Activated T-cell treated with anti-CD3 and anti-CD28 coated beads, Interleukin-2, amount 50 U/mL, for 4 hours (primary cell): ENCODE measurements at places on chromosomes 1 and 21. TPM values are rescaled to one million over a fixed set of nuclear protein-coding genes. Genes with fewer than 3 reads are reported as not detected.

The PLA2G4A gene
- 0.35 TPM for total RNA-seq

The FAM177B gene
- not detected for total RNA-seq

The DNAI4 gene
- total RNA-seq = 2.6 TPM

The TLCD4 gene
- 0.03 TPM for total RNA-seq

The DIO1 gene
- not detected for total RNA-seq

The CLCA2 gene
- total RNA-seq = not detected

The PTGS2 gene
- total RNA-seq = 1.2 TPM

The MARK1 gene
- total RNA-seq = 0.05 TPM

The TLR5 gene
- 0.05 TPM for total RNA-seq

The SPRR1A gene
- not detected for total RNA-seq

- no peak for DNase-seq
Measured at GRCh38 chr1:61757950-61758349, 15.7 kb downstream of the PATJ start.

GRCh38 chr1:230381585-230381984, 44.5 kb downstream of the PGBD5 start:
- DNase-seq = no peak

- DNase-seq = no peak
Measured at GRCh38 chr21:40139636-40140035, 272.4 kb downstream of the PCP4 start.

DNA sequence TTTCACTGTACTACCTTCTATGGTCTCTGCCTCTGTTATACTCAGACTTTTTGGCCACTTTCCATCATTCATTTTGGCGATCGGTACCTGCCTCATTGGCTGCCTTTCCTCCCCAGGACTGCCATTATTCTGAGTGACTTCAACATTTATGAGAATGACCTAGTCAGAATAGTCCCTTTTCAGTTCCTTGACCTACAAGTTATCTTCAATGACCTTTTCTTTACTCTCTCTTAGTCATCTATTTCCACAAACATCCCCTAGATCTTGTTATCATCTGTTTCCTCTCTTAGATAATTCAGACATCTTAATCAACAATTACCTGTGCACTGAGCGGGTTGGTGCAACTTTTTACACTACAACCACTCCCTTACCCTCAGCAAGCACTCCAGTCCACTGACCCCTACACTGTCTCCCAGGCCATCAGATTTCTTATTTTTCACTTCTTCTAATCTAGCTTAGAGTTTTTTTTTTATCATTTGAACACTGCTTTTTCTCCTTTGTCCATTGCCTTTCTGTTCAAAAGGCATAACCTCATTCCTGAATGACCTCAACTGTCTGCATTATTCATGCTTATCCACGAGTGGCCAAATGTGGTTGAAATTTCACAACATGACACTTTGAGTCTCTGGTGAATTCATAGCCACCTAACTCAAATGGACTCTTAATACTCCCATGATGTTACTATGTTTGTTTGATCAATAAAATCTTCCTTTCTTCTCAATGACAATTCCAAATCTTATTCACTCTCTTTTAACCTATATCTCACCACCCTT, 112.7 kb downstream of the HMCN1 start:
- no peak for DNase-seq

- DNase-seq = no peak
Measured at GRCh38 chr1:232586679-232587078, 43.3 kb downstream of the SIPA1L2 start.

DNA sequence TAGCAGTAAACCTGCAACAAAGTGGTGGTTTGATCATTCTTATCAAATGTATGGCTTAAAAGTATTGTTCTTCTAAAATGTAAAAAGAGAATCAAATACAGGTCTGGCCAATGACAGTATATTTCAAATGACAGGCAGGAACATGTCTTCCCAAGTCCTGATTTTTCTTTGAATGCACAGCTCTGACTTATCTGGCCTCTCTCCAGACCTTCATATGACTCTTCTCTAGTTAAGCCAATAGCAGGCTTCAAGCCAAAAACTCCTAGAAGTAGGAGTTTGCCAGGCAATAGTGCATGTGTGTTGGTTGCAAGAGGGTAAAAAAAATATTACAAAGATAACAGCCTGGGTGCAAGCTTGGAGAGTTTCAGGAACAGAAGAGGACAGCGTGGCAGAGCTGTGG, 345.5 kb downstream of the SMYD3 start:
- no peak for DNase-seq

GRCh38 chr21:32813265-32813903, 41.8 kb upstream of the PAXBP1 start:
- no peak for DNase-seq

- DNase-seq = no peak
Measured at GRCh38 chr1:147539122-147539575, 2.2 kb upstream of the BCL9 start.

- DNase-seq = no peak
Measured at GRCh38 chr1:244157731-244158438, 106.8 kb downstream of the ZBTB18 start.

- no peak for DNase-seq
Measured at GRCh38 chr1:240967070-240967724, 355.2 kb upstream of the GREM2 start.

DNA sequence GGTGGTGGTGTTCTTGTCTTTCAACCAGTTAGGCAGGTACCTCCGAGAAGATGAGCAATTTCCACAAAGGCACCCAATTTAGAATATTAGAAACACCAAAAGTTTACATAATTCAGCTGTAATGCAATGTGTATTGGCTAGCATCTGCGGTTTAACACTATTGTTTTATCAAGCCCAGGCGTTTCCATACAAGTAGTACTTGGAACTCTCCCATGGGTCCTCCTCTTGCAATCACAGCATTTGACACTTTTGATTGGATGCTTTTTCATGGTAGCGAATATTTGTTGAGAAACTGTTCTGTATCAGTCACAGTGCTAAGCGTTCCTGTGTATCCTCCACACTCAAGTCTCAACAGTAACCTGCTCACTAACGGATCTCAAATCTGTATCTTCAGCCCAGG, 20.1 kb upstream of the MAP1LC3C start:
- DNase-seq = no peak

DNA sequence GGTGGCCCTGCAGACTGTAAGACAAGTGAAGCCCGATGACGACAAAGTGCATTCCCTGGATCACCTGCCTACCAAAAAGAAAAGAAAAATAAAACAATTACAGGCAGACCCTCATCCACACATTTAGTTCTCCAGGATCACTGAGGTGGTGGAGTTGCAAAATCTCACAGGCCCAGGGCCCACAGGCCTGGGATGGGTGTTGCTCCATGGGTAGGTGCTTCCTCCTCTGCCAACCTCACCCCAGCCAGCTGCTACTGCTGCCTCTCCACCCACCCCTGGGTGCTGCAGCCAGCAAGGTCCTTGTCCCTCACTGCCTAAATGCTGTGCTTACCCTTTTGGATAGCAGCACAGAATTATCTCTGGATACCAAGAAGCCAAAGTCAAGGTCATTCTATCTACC, 146.4 kb upstream of the GALNT2 start:
- DNase-seq = no peak

DNA sequence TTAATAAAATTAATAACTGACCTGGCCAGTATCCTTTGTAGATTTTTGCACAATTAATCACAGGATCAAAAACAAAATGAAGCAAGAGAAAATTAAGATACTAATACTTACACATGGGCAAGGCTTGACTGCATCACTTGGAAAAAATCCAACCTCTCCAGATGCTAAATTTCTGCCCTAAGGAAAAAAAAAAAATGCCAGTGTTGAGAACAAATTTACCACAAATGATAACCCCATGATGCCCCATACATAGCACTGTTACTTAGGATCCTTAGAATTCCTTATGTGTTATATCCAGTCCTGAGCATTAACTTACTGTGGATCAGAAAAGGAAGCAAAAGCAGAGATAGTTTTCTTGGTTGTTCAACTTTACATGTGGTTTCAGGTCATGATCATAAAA, 347.5 kb downstream of the VAV3 start:
- no peak for DNase-seq

DNA sequence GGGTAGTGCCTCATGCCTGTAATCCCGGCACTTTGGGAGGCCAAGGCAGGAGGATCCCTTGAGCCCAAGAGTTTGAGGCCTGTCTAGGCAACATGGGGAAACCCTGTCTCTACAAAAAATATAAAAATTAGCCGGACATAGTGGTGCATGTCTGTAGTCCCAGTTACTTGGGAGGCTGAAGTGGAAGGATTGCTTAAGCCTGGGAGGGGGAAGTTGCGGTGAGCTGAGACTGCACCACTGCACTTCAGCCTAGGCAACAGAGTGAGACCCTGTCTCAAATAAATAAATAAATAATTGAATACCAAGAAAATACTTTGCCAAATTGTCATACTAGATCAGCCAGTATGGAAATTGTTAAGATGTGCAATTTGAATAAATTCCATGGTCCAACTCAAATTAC, 5.9 kb upstream of the RBBP5 start:
- DNase-seq = no peak

DNA sequence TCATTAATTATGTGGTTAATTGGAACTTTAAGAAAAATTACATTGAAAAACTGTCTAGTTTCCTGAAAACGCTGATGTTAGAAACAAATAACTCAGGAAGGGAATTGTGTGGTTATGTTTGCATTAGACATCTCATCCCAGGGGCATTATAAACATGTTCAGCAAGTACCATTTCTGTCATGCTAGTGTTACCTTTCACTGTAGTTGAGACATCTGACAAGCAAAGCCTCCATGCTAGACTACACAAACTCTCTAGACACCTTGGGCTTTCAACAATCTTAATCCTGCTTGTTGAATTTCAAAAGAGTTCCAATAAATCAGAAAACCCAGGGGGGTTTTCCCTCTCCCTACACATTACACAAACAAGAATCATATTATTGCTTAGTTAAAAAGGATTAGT, 536.8 kb downstream of the KCNT2 start:
- no peak for DNase-seq

- peak; percentile 50 for DNase-seq
Measured at GRCh38 chr1:231626535-231626950, at the start of gene DISC1. TSS of gene DISC1 (plus strand) at chr1:231626790. CDS start at chr1:231626868, 78 bp downstream.

DNA sequence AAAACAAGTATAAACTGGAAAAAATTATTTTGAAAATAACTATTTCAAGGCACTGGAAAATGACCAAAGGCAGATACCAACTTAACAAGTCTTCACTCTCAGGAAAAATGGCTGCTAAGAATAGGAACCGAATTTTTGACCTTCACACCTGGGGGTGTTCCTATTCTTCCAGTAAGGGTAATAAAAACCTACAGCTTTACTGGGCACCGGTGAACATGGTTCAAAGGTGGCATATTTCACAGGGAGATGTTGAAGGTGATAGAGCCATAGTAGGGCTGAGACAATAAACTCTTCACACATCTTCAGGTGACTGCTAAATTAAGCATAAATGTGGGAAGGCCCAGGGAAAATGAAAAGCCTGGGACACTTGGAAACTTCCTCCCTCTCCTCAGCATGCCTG, 65.4 kb upstream of the IFFO2 start:
- DNase-seq = no peak

DNA sequence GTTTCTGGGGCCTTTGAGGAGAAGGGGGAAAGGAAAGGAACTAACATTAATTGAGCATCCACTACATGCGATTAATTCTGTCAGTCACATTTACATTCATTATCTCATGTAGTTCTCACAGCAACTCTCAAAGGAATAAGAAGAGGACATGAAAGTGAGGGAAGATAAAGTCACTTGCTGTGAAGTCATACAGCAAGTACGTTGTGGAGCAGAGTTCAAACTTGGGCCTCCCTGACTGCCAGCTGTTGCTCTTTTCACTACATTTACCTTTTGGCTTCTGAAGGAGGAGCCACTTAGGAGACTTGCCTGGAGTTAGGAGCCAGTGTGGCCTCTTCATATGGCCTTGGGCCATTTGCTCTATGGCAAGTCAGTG, 6.2 kb downstream of the ZNF691 start:
- no peak for DNase-seq

- no peak for DNase-seq
Measured at GRCh38 chr1:182698971-182699370, 14.6 kb upstream of the RGS8 start.

DNA sequence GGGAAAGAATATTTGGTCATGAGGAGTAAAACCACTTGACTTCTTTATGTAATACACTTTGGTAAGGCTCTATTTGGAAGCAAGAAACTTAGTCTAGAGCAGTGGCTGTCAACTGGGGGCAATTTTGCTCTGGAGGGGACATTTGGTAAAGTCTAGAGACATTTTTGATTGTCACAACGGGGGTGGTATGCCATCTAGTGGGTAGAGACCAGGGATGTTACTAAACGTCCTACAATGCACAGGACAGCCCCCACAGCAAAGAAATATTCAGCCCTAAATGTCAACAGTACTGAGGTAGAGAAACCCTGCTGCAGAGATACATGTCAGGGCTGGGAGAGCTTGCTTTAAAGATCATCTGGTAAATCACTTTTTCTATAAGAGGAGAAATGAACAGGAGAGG, 13.5 kb downstream of the FUCA1 start:
- DNase-seq = no peak

DNA sequence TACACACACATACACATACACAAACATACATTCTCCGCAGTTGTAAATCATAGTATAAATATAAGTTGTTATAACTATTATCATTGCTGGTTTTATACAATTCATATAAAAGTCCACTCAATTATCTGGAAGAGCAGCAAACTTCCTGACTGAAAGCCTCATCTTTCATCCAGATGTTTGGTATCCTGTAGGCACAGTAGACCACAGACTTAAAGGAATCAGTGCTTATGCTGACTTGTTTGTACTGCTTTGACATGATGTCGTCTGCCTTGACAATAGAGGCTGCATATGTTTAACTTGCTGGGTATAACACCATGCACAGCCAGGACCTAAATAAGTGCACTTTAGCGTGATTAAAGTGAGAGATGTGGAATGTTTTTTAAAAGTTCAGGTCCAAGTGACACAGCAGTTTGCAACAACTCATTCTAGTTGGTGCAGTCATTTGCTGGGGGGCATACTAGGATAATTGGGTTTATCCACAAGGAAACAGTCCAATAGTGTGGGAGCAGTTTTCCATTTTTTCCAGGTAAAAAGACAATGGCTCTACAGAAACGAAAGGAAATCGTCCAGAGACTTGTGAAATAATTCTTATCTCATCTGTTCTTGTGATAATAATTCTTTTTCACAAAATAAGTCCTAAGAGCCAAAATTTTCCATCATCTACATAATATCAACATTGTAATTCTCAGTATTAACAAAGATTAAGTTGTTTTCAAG, 110.3 kb upstream of the TSPAN2 start:
- DNase-seq = no peak

- DNase-seq = no peak
Measured at GRCh38 chr1:202304375-202304774, 37.4 kb downstream of the UBE2T start.

- DNase-seq = no peak
Measured at GRCh38 chr1:29999595-29999994, 723.8 kb downstream of the MATN1 start.
